COR-L47 (cell line): ENCODE measurements at places on chromosomes 1 and 21.
A peak's percentile ranks its signal among the peaks of the same experiment; 100 is the strongest.

- DNase-seq, result peak; percentile 76
Measured at GRCh38 chr1:232421143-232421796, 208.7 kb downstream of the SIPA1L2 start.

- no peak for DNase-seq
Measured at GRCh38 chr1:175863299-175864050, 120.1 kb upstream of the TNR start.

- DNase-seq, result no peak
Measured at GRCh38 chr21:36489776-36490165, 9.8 kb upstream of the CLDN14 start.

- DNase-seq, result no peak
Measured at GRCh38 chr1:213986925-213987250, 885 bp upstream of the PROX1 start.

DNA sequence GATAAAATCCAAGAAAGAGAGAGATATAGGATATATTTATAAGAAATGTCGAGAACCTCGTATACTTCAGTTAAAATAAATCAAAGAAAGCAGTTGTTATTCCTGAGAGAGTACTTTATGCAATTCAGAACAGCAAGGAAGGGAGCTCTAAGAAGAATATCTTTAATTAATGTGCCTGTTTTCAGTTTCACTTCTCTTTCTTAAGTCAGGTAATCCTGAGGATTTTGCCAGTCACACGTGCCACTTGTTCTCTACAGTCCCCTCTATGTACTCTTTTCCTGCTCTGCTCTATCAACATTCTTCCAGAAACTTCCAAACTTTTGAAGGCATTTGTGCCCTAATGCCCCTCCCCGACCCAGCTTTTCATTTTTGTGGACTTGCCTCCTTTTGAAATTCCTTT, 211.9 kb downstream of the AKT3 start:
- DNase-seq, result no peak

GRCh38 chr1:100347009-100347966, 5.0 kb upstream of the CDC14A start:
- no peak for DNase-seq

DNA sequence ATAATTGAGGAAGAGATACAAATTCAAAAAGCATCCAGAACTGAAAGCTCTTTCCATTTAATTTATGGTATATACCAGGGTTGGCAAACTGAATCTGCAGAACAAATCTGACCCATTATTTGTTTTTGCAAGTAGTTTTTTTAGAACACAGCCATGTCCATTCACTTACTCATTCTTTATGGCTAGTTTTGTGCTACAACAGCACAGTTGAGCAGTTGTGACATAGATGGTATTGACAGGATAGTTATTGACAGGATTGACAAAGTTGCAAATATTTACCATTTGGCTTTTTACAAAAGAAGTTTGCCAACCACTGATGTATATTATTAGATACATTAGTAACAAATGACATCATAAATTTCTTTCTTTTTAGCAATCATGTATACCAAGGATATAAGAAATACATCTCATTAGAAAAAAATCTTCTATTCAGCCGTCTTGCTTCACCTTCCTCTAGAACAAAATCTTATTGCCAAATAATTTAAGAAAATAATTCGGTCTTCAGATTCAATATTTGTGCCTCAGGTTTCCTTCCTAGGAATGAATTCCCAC, 9.4 kb downstream of the ADAMTS1 start:
- DNase-seq, result no peak

- DNase-seq, result no peak
Measured at GRCh38 chr21:42918291-42918690, 7.1 kb downstream of the ERVH48-1 start.

DNA sequence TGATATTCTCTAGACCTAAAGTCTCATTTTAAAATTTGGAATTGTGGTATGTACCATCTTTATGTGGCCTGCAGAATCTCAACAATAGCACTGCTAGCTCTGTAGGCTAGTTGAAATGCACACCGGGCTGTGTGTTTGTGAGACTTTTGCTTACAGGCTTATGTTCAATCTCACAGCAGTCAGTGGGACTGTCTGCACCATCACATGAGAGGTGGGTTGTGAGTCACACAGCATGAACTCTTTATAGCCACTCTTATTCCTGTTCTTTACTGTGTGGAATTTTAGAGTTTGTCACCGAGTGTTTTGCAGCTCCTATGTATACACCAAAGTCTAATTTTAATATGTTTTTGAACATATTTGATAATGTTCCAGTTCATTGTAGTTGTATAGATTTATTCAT, 74.6 kb downstream of the RASAL2 start:
- DNase-seq, result no peak
